Vagina (tissue), 2 donors: ENCODE measurements at places on chromosomes 13 and 19.
A peak's percentile ranks its signal among the peaks of the same experiment; 100 is the strongest.

- DNase-seq = peak; percentile 58
These were observed 194.3 kb upstream of the SOX1 start for GRCh38 chr13:111872475-111873150.

DNA sequence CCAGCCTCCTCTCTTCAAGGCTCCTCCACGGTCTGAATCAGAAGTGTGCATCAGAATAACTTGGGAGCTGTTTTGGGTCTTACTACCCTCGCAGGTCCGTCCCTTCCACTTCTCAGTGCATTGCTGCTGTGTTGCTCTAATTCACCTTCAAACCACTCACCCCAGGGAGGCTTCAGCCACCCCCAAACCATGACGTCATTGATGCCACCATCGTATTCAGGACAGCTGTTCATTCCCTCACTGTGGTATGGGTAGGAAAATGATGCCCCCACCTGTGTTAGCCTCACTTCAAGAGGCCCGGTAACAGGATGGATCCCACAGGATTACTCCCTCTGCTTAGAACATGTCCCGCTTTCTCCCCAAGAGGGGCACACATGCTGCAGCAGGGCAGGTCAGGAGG lies 1005.7 kb downstream of the UQCRFS1 start:
- no peak for DNase-seq

DNA sequence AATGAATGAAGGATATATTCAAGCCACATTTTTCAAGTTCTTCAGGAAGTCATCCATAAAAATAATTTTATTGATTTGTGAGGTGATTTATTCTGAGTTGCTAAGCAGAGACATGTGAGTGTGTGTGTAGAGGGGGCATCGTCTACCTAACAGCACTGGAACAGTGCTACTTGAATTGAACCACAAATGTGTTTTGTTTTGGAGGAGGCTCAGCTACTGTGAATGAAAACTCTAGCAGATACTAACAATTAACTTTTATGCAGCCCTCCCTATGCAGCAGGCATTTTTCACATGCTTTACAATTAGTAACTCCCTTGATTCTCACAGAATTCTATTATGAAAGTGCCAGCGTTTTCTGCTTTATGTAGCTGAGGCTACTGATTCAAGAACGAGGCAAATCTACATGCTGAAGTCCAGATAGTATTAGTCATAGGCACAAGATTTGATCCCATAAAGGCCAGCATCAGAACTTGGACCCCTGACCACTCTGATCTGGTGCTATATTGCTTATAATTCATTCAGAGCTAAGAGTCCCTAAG lies 103.7 kb downstream of the MYO16 start:
- no peak for DNase-seq

DNA sequence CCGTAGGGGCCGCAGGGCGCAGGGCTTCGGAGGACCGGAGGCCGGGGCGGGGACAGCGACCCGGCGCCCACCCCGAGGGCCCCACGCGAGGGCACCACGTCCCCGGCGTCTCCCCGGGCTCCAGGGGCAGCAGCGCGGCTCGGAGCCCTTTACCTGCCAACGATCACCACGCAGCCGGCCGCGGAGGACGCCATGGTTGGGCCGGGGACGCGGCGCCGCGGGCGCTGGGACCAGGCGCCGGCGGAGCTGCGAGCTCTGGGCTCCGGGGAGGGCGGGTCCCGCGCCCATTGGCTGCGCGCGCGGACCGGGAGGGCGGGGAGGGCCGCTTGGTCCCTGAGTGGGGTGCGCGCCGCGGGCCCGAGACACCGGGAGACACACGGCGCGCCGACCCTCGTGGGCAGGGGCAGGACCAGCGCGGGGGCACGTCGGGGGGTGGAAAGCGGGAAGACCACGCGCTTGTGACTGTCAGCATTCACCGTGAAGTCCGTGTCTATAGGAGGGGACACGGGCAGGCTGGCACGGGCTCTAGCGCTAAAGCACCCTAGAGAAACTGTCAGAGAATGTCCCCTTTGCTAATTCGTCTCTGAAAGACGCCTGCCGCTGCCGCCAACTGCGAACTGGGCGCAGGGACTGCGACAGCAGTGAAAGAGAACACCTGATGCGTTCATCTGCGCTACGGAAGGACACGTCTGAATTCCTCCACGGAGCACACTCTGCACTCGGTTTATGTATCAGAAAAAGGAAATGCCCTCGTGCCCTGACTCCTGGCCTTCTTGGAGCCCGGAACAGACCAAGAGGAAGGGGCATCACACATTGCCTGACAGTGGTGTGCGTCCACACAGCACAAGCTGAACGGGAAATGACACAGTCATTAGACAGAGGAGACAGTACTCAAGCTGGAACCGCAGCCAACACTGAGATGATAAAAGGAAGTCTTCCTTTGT lies at the start of gene CRYL1:
Gene CRYL1, minus strand, starts transcription at position 257 of the 944 bp plus-strand sequence. Its CDS starts 63 bp downstream, at position 194.
- DNase-seq = no peak

DNA sequence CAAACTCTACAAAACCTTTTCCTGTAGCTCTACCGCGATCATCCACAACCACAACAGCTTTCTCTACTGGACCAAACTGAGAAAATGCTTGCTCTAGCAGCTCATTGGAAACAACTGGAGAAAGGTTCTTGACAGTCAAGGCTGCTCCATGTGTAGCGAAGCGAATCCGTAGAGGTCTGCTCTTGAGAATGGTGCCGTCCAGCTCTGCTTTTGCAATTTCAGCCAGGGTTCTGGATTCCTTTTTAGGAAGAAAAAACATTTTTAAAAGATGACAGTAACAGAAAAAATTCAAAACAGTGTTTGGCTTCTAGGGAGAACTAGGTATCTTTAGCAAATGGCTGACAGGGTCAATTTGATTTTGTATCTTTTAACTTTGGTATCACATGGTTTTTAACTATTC lies 10.4 kb downstream of the PSPC1 start:
- no peak for DNase-seq

DNA sequence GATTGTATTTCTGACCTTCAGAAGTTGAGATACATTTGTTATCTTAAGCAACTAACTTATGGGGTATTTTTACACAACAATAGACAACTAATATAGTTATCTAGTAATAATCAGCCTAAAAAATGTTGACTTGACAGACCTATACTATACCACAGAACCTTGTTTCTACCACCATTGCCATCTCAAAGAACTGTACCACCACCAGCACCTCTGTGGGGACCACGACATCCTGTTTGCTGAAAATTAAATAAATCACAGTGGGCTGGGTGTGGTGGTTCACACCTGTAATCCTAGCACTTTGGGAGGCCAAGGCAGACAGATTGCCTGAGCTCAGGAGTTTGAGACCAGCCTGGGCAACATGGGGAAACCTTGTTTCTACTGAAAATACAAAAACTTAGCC lies 24.0 kb downstream of the TSKS start:
- no peak for DNase-seq

DNA sequence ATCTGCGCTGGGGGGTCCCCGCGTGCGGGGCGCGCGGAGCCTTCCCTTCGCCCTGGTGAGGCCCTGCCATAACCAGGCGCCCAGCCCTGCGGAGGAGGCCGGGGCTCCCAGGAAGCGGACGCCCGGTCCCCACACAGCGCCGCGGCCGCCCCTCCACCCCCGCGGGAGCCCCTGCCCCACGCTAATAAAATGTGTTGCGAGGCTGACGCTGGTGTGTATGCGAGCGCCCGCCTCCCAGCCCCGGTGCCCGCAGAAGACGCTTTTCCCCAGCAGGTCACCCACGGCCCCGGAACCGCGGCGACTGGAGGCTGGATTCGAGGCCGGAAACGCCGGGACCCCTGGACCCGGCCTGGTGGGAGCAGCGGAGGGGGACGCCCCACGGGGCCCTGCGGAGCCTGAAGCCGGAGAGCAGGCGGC lies 12.1 kb upstream of the CDC34 start:
- DNase-seq = no peak

DNA sequence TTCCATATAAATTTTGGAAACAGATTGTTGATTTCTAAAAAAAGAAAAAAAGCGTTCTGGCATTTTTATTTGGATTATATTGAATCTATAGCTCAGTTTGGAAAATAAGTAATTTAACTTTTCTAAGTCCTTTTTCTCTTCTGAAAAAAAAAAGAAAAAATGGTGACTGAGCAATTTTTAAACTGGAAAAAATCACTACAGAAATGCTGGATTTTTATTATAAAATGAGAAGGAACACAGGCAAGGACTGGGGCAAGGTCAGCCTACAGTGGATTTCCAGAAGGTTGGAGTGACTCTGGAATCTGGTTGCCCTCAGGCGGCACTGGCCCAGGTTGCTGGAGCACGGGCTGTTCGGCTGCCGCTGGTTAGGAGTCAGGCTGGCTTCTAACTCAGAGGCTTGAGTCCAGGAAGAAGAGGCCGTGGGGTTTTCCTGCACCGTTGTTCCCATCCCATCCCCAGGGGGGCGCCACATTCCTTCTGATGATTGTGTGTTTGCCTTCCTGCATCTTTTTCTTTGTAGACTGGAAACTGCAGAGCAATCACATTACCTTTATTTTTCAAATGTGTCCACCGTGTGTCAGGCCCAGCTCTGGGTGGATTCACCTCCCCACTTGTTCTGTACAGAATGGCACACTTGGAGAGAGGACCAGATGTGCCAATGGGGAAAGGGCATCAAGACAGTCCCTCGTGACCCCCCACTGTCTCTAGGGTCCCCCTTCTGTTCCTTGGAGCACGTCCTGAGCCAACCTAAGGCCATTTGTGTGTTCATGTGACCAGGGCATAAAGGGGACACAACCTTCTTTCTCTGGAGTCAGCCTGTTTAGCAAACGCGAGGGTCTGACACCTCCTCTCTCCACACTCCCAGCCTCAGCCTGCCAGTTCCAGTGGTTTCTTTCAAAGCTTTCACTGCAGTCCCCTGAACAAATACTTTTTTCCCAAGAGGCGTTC lies 44.5 kb upstream of the GTF3A start:
- no peak for DNase-seq

- DNase-seq = no peak
These were observed 249.4 kb downstream of the SLITRK6 start for GRCh38 chr13:85549819-85550218.

DNA sequence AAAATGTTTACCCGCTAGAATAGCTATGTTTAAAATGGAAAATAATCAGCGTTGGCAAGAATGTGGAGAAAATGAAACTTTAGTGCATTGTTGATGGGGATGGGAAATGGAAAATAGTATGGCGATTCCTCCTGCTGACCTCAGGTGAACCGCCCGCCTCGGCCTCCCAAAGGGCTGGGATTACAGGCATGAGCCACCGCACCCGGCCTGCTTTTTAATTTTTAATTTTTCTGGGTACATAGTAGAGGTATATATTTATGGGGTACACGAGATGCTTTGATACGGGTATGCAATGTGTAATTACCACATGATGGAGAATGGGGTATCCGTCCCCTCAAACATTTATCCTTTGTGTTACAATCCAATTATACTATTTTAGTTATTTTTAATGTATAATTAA lies 7.3 kb upstream of the NLRP8 start:
- DNase-seq = peak; percentile 11

DNA sequence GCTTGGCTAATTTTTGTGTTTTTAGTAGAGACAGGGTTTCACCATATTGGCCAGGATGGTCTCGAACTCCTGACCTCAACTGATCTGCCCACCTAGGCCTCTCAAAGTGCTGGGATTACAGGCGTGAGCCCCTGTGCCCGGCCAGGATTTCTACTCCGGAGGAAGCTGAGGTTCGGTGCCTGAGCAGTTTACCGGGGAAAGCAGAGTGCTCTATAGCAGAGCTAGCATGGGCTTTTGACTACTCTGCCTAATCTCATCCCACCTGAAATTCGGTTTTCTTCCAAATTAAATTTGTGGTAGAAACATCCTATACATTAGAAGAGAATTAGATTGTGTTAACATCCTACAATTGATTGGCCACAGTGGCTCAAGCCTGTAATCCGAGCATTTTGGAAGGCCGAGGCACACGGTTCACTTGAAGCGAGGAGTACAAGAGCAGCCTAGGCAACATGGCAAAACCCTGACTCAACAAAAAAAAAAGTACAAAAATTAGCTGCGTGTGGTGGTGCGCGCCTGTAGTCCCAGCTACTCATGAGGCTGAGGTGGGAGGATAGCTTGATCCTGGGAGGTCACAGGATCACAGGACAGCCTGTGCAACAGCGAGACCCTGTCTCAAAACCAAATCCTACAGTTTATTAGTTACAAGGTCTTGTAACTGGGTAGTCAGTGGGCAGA lies 1.6 kb downstream of the RPL13A start:
- no peak for DNase-seq

DNA sequence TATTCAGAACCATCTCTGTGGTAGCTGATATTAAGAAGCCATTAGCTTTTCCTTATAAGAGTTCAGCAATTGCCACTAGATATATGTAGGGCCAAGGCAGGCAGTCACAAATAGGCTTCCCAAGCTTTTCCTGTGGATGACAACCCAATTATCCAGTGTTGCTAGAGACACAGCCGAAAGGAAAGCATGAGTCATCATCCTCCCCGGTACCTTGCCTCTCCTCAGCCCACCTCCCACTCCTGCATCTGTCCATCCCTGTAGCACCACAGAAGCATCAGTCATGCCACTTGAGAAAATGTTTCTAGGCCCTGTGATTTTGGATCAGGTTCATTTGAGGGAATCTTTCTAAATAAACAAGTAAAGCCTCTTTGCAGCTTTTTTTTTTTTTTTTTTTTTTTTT lies 204.3 kb downstream of the DNAJC15 start:
- DNase-seq = no peak

DNA sequence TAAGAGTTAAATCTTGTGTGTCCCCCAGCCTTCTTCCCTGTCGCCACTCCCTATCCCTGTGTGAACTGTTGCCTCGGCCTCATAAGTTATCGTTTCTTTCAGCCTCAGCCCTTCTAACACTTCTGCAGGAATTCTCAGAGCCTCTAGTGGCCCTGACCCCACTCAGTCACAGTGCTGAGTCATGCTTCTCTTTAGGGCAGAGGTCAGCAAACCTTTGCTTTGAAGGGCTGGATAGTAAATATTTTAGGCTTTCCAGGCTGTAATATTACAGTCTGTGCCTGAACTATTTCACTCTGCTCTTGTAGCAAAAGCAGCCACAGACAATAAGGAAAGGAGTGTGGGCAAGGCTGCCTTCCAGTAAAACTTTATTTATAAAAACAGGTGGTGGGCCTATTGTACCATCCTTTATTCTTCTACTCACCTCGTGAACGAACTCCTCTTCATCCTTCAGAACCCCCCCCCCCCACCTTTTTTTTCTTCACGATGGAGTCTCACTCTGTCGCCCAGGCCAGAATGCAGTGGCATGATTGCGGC lies 22.1 kb downstream of the MYO9B start:
- no peak for DNase-seq

GRCh38 chr19:41612483-41612882 lies 14.4 kb downstream of the CEACAM4 start:
- DNase-seq = no peak

- no peak for DNase-seq
These were observed 15.4 kb downstream of the NLRP12 start for GRCh38 chr19:53808710-53809125.

DNA sequence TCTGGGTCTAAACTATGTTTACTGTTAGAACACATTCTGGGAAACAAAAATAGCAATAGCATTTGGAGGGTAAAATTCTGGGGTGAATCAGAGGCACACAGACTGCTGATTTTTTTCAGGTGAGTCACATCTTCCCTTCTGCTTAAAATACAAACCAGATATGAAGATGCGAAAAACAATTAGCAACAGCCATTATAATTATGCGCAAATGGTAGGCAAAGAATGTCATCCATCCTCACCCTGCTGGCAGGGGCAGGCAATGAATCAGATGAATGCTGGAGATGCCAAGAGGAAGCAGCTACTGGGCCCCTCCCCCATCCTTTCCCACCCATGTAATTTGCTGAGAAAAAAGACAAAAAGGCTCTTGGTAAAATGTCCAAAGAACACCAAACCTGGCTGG lies 282.9 kb downstream of the KLF5 start:
- no peak for DNase-seq

GRCh38 chr19:16296713-16297112 lies 27.9 kb upstream of the KLF2 start:
- DNase-seq = no peak

- DNase-seq = no peak
These were observed 551 bp downstream of the FZR1 start for GRCh38 chr19:3506384-3507340.
